ENCODE measurements at places on chromosomes 12 and 14.
A peak's percentile ranks its signal among the peaks of the same experiment; 100 is the strongest.

DNA sequence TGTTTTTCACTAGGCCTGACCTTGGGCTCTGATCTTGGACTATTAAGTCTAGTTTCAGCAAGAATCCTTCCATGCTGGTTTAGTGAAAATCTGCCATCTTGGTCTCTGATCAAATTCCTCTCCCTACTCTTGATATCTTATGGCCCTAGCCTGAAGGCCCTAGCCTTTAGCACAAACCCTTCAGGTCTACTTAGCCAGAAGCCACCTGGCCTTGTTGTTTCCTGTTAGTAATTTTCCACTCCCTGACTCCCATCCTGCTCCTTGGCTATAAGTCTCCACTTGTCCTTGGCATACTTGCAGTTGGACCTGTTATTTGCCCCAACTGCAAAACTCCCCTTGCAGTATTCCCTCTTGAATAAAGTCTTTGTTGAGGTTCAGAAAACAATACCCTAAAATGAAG, 241.4 kb downstream of the ADAMTS20 start:
- no peak for DNase-seq

DNA sequence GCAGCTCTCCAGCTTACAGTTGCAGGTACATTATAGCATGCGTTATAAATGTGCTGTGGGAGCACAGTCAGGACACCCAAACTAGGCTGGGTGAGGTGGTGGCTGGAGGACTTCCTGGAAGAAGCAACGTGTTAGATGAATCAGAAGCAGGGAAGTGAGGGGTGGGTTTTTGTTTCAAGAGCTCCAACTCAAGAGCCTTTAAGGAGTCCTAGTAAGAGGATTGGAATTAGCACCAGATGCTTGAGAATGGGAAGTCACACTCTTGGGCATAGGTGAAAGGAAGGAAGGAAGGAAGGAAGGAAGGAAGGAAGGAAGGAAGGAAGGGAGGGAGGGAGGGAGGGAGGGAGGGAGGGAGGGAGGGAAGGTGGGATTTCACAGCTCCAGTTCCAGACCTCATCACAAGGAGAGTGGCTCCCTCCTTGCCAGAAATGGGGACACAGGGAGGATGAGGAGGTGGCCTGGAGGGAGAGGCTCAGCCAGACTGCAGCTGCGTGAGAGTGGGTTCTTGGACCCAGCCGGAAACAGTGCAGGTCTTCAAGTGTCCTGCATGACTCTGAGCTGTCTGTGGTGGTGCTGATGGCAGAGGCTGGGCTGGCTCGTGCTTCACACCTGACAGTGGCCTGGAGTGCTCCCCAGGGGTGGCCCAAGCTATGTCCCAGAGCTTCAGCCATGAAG, 115.7 kb upstream of the GSC start:
- DNase-seq: no peak

DNA sequence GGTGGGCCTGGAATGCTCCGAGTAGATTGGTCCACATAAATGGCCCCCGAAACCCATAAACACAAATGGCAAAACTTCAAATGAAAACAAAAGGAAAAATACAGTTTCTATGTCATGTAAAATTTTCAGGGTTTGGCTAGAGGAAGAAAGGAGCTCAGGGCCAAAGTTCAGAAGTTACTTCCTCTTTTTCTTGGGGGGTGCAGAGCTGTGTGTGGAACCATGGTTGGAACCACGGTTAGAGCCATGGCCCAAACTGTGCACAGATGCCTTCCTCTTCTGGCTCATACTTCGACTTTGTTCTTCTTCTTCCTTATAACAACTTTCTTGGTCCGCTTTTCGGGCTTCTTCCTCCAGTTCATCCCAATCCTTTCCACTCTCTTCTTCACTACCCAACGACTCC, 51.7 kb downstream of the MGST1 start:
- no peak for DNase-seq

DNA sequence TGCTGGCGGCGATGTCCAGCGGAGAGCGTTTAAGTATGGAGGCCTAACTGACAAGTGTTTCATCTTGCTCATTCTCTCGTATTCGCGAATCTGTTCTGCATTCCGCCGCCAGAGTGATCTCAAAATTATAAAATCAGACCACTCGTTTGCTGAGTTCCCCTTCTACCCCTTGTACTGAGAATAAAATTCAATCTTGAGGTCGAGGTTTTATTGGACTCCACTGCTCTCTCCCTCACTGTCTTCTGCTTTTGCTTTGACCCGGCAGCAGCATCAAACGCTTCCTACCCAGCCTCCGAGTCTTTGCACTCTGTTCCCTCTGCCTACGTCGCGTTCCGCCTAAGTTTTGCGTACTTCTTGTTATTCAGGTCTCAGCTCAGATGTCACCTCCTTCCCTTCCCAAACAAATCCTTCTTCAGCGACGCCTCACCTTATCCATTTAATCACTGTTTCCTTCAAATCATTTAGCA, 462 bp downstream of the KNTC1 start:
- DNase-seq: no peak

GRCh38 chr12:132109741-132110140, 34.4 kb downstream of the DDX51 start:
- no peak for DNase-seq

GRCh38 chr12:1842183-1842904, 22.0 kb downstream of the LRTM2 start:
- no peak for DNase-seq

DNA sequence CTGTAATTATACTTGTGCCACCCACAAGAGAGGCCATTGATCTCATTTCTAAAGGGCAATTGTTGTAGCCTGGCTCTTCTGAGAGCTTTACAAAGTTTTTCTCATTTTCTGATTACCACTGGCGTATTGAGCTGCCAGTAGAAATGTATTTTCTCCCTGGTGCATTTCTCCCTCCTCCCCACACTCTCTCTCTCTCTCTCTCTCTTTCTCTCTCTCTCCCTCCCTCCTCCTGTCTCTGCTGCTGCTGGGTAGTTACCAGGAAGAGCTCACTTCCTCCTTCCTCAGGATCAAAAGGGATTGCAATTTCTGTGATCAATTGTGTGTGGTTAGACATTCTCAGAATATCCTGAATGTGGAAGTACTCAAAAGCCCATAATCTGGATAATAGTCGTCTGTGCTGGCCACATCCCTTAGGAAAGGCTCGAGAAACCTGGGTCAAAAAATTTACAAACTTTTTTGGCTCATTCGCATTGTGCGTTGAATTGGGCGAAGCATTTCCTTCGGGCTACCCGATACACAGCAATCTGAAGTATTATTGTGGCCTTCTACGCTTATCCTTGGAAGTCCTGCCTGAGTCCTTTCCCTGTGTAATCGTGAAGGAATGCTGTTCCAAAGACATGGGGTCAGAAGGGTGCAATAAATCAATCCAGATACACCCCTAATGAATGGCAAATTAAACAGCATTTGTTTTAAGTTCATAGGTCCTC, 254.8 kb downstream of the MSRB3 start:
- DNase-seq: no peak

- DNase-seq: no peak
These were observed 56.7 kb downstream of the MSRB3 start for GRCh38 chr12:65335021-65335714.

DNA sequence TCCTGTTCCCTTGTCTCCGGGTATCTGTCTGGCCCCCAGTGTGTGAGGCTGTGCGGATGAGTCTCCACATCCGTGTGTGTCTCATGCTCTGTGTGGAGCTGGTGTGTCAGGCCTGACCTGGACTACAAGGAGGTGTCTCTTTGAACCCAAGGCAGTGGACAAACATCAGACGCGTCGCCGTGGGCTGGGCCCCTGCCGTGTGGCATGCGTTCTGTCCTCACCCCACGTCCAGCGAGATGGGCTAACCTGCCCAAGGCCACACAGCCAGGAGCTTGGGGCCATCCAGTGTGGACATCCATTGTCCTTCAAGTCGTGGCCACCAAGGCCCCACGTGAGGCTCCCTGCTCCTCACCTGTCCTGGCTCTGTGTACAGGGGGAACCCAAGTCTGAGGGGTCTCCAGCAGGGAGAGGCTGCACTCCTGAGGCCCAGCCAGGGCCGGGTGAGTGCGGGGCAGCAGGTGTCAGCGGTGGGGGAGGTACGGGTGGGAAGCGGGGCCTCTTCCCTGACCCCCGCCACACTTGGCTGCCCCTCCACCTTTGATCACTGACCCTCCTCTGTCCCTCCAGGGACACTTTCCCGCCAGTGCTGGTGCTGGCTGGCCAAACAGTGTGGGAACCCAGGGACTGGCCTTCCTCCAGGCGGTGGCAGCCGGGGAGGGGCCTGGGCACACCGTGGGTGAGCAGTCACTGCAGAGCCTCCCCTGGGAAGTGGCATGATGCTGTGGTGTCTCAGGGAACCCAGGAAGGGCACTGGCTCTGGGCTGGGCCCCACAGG, 48.5 kb downstream of the CYP46A1 start:
- DNase-seq: no peak

GRCh38 chr12:53677016-53677799, 1.3 kb upstream of the ATP5MC2 start:
- DNase-seq: no peak

DNA sequence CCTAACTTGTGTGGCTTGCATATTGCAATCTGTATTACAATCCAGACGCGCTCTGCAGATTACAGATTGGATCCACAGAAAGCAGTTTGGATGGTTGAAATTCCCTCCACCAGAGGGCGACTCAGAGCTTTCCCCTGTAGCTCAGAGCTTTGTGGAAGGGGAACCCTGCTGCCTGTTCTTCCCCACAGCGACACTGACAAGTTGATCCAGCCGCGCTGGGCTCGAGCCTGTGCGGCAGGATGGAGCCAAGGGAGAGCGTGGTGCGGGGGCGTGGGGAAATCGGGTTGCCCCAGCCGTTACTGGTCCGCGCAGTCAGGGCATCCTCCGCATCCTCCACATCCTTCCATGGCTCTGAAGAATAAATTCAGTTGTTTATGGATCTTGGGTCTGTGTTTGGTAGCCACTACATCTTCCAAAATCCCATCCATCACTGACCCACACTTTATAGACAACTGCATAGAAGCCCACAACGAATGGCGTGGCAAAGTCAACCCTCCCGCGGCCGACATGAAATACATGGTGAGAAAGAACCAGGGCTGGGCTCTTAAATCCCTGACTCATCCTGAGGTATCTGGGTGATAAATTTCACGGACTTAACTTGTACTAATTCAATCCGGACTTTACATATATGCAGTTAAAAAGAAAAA, at the start of gene GLIPR1L1:
Gene GLIPR1L1, plus strand, starts transcription at position 287 of the 647 bp plus-strand sequence. Its CDS starts 59 bp downstream, at position 346.
- DNase-seq: peak; percentile 61

- no peak for DNase-seq
These were observed 266.0 kb upstream of the CRY1 start for GRCh38 chr12:107359382-107359781.

- DNase-seq: no peak
These were observed 428.0 kb upstream of the TMTC1 start for GRCh38 chr12:30211743-30212142.

- no peak for DNase-seq
These were observed 98.9 kb downstream of the RBM19 start for GRCh38 chr12:113867258-113867657.
